SK-MEL-5 (cell line): ENCODE measurements at places on chromosomes 5 and 9.
A peak's percentile ranks its signal among the peaks of the same experiment; 100 is the strongest.

- peak; percentile 41 for DNase-seq
Measured at GRCh38 chr5:74167206-74167929, 473.2 kb downstream of the ENC1 start.

DNA sequence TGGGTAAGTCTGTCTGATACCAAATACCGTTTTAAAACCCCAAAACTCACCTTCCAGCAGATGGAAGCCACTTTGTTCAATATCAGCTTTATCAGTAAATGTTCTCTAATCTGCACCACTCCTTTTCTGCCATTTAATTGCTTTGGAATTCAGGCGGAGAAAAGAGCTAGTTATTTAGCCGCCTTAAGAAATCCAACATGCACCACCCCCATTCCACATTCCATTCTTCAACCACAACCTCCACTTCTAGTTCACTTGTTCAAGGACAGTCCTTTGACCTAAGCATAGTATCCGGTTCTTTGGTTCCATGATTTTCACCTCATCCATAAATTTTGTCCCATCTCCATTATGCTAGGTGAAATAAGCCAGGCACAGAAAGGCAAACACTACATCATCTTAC, 240.1 kb downstream of the DNAH5 start:
- DNase-seq = no peak

DNA sequence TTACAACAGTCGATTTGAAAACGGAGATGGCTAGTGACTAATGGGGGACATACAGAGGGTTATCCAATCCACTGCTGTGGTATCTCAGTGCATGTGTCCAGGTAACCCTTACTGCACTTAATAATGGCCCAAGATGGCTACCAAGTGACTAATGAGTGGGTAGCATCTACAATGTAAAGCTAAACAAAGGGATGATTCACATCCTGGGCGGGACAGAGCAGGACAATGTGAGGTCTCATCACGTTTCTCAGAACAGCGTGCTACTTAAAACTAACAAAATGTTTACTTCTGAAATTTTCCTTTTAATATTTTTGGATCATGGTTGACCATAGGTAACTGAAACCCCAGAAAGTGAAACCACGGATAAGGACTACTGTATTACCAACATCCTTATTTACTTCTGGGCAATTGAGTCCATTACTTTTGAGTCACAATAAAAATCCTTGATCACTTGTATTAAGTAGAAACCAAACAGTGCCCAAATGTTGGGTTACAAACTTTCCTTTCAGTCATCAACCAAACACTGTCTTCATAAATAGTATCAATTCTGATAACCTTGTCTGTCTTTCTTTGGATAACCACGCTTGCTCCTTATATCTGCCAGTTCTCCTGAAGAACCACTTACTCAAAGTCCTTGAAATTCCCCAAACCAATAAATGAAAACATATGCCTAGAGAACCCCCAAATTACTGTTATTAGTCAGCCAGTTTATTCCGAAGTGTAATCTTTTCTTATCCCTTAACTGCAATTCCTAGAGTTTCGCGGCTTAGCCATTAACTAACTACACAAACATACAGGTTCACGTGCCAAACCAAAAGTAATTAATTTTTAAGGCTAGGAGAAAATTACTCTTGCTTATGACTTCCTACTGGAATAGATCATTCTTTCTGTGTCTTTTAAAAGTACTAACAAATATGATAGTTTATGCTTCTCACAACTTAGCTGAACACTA, 59.7 kb downstream of the ELL2 start:
- no peak for DNase-seq

GRCh38 chr9:112858625-112859147, 32.0 kb downstream of the SLC46A2 start:
- DNase-seq = no peak

- DNase-seq = no peak
Measured at GRCh38 chr5:132099905-132100304, 26.3 kb downstream of the CSF2 start.
